ENCODE measurements at places on chromosomes 6 and 20. TPM values are rescaled to one million over a fixed set of nuclear protein-coding genes. Genes with fewer than 3 reads are reported as not detected.

DNA sequence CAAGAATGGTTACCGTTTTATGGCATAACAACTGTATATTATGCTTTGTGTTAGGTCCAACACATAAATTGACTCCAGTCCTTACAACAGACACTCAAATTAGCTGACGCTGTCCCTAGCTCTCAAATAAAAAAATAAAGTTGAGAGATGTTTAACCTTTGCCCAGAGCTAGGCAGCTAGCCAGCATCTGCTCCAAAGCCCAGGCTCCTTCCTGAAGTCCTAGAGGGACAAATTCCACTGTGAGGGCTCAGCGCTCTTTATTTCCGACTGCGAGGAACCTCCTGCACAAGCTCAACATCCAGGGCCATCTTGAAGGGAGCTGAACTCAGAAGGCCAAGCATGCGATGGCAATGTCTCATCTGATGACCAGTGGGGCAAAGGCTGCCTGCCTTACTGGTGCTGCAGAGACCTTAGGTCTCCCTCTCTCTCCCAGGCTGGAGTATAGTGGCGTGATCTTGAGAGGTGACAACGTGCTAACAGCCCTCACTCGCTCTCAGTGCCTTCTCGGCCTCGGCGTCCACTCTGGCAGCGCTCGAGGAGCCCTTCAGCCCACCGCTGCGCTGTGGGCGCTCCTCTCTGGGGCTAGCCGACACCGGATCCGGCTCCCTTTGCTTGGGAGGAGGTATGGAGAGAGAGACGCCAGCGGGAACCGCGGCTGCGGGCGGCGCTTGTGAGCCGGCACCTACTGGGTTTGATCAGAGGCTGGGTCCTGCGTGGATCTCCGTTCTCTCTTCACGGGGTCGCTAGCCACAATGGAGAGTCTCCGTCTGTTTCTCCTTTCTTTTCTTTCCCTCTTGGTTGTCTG, 24.7 kb upstream of the GFOD1 start:
- no peak for DNase-seq
- H3K27ac ChIP-seq = no peak overlapping the region
- no peaks in the 10 kb centered on the region for H3K4me1 ChIP-seq
- no peak overlapping the region for H3K4me3 ChIP-seq
- H3K36me3 ChIP-seq = no peaks in the 10 kb centered on the region

GRCh38 chr20:41782255-41782654, 164.1 kb upstream of the CHD6 start:
- peaks cover 7% of the 10 kb centered on the region for H3K27me3 ChIP-seq
- no peak overlapping the region for H3K4me3 ChIP-seq
- no peak overlapping the region for H3K27ac ChIP-seq
- H3K36me3 ChIP-seq = no peaks in the 10 kb centered on the region
- DNase-seq = no peak
- H3K4me1 ChIP-seq = no peaks in the 10 kb centered on the region

- H3K27me3 ChIP-seq = no peaks in the 10 kb centered on the region
- H3K4me1 ChIP-seq = peaks cover 3% of the 10 kb centered on the region
- DNase-seq = no peak
- no peak overlapping the region for H3K27ac ChIP-seq
- no peak overlapping the region for H3K4me3 ChIP-seq
Measured at GRCh38 chr6:148426317-148426977, 83.8 kb downstream of the SASH1 start.

DNA sequence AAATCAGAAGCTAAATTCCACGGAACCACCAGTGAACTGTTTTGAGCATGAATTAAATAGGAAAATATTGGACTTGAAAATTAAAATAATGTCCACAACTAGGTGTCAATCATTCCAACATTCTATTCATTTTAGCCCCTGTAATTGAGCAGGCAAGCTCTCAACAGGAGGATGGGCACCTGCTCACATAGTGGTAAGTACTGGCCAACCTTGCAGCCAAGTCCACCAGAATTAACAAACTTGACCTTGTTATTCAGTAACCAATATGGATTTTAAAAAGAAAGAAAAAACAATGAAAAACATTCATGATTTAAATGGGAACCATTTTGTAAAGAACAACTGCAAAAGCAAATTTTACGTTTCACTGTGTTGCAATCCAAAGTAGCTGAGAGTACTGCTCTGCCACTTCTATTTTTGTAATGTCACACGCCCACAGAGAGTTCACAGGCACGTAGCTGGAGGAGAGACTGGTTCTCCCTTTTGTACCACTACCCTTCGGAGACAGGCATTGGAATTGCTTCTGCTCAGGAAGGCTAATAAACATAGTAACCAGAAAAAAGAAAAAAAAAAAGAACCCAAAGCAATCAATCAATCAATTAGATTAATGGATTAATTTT, 75.2 kb upstream of the F13A1 start:
- no peaks in the 10 kb centered on the region for H3K36me3 ChIP-seq
- H3K4me3 ChIP-seq = no peak overlapping the region
- H3K4me1 ChIP-seq = no peaks in the 10 kb centered on the region
- peaks cover 27% of the 10 kb centered on the region for H3K27me3 ChIP-seq
- no peak overlapping the region for H3K27ac ChIP-seq

GRCh38 chr6:145194389-145194788, 540.9 kb downstream of the EPM2A start:
- peaks cover 38% of the 10 kb centered on the region for H3K4me1 ChIP-seq
- DNase-seq = no peak

GRCh38 chr6:113184291-113184690, 672.9 kb upstream of the MARCKS start:
- DNase-seq = no peak
- H3K4me3 ChIP-seq = no peak overlapping the region
- no peak overlapping the region for H3K27ac ChIP-seq
- peaks cover 4% of the 10 kb centered on the region for H3K27me3 ChIP-seq

Gene TRIM15
- total RNA-seq = not detected

GRCh38 chr6:157273756-157274470, 49.4 kb downstream of the TMEM242 start:
- H3K27me3 ChIP-seq = peaks cover 29% of the 10 kb centered on the region
- peaks cover 5% of the 10 kb centered on the region for H3K4me1 ChIP-seq
- no peak for DNase-seq

Gene CYP21A2
- 0.67 TPM for total RNA-seq
